ENCODE measurements at places on chromosomes 4 and X.

GRCh38 chr4:64738240-64738639 is 329.0 kb upstream of the TECRL start:
- no peak for DNase-seq

- DNase-seq = no peak
Measured at GRCh38 chr4:74206088-74206825, 48.3 kb downstream of the MTHFD2L start.

- DNase-seq = no peak
Measured at GRCh38 chr4:121709766-121710405, 13.1 kb upstream of the ANXA5 start.

GRCh38 chrX:118978451-118978850 is 4.0 kb downstream of the LONRF3 start:
- DNase-seq = no peak

GRCh38 chr4:7727749-7728148 is 211.9 kb downstream of the AFAP1 start:
- DNase-seq = no peak

GRCh38 chr4:40682290-40683101 is 52.8 kb upstream of the RBM47 start:
- no peak for DNase-seq

Data from brain (organoid and tissue), 16 donors.